ENCODE measurements at places on chromosomes 1 and 21.
A peak's percentile ranks its signal among the peaks of the same experiment; 100 is the strongest.

DNA sequence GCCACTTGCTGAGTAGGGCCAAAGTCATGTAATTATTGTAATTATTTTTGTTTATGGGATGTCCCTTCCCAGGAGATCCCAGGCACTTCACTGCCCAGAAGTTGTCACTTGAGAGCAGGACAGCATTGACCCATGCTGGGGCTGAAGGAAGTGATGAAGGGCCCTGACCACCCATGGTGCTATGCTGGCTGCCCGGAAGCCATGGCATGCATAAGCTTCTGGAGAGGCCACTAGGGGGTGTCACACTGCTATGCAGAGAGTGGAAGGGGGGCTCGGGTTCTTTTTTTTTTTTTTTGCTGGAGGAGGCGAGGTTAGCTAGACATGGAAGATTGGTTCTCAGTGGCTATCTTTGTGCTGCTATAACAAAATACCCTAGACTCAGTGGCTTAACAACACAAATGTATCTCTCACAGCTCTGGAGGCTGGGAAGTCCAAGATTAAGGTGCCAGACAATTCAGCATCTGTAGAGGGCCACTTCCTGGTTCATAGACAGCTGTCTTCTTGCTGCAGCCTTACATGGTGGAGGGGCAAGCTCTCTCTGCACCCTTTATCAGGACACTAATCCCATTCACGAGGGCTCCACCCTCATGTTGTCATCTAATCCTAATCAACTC is 84.9 kb downstream of the CNIH3 start:
- no peak for DNase-seq

DNA sequence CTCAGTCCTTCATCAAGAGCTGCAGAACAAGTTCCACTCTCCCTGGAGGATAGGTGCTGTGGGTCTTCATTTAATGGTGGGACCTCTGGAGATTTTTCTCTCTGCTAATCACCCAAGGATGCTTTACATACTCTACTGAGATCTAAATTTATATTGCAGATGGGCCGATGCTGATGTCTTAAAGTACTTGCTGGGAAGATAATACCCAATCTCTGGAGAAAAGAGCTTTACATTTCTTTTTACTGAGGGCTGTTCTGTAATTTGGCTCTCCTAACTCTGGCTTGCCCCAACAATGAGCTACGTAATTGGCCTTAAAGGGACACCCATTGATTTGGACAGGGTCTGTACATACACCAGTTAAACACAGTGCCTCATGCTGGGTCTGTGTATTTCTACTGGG is 86.9 kb downstream of the ST6GALNAC3 start:
- no peak for DNase-seq

DNA sequence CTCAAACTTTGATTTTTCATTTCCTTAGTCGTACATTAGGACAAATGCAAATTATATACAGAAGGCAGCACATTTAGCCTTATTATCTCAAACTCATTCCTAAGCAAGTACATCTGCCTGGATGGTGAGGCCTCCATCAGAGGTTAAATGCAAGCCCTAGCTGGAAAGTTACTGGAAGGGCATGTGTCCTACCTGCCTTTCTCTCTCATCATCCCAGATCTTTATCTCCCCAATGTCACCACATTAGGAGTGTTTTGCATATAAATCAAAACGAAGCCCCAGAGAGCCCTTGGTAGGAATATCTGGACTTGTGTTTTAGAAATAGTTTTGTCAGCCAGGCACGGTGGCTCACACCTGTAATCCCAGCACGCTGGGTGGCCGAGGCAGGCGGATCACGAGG is 35.0 kb downstream of the APP start:
- DNase-seq = no peak

DNA sequence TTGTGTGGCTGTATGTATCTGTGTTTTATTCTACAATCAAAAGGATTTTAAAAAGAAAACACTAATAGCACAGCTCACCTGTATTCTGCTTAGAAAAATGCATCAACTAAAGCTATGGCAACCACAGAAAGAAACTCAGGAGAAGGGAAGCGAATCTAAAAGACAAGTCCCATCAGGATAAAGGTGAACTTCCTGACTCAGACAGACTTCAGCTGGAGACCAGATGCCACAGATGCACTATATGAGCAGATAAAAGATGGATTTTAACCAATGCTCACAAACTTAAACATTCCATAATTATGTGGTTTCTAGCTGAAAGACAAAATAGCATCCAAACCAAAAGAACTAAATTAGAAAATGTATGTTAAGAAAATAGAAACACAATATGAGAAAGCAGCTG is 231.0 kb downstream of the RERE start:
- peak; percentile 38 for DNase-seq

GRCh38 chr1:42957880-42958487 is 684 bp downstream of the SLC2A1 start:
- no peak for DNase-seq

DNA sequence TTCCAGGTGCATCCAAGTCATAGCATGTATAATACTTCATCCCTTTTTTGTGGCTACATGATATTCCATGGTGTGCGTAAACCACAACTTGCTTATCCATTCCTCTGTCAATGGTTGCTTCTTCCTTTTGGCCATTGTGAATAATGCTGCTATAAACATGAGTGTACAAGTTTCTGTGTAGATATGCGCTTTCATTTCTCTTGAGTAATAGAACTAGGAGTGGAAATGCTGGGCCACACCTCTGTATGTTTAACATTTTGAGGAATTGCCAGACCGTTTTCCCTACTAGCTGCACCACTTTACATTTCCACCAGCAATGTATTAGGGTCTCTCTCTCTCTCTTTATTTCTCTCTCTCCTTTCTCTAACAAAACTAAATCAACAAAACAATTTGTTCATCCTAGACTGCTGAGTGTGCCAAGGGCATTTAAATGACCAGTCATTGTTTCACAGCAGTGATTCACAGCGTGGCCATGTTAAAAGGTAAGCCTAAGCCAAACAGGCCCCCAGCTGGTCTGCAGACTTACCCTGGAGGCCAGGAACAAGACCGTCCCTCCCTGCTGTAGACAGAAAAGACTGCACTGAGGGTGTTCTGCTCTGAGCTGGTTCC is 53.2 kb upstream of the LYST start:
- DNase-seq = no peak

GRCh38 chr1:55275941-55276341 is 60.8 kb upstream of the USP24 start:
- DNase-seq = no peak

DNA sequence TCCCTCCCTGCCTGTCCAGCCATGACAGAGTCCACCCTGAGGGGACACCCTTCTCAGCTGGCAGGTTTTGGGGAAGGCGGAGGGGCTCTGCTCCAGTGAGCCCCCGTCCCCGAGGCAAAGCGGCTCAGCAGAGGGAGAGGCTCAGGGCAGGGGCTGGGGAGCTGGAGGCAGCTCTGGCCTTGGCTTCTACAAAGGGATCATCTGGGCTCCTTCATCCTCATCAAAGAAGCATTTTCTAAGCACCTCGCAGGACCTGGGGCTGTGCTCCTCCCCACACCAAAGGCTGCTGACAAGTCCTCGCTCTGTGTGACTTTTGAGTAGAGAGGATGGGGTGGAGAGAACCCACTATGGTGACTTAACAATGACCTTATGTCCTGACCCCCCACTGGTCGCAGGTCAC is 21.0 kb upstream of the CLSTN1 start:
- no peak for DNase-seq

- DNase-seq = no peak
These were observed 47.6 kb downstream of the BACH1 start for GRCh38 chr21:29346281-29346680.

DNA sequence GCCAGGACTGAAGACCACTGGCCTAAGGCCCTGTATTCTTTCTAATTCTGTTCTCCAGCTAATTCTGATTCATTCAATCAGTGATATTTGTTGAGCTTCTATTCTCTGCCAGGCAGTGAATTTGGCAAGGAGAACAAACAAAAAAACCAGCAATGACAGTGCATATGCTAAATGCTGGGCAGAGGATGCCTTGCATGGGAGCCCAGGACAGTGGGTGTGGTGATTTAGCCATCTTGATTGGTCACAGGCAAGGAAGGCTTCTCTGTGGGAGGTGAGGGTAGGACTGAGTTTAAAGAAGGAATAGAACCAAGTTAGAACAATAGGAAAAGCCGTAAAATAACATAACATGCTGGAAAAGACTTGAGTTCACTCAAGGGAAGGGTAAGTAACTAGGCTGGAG is 9.2 kb upstream of the CPT2 start:
- no peak for DNase-seq

DNA sequence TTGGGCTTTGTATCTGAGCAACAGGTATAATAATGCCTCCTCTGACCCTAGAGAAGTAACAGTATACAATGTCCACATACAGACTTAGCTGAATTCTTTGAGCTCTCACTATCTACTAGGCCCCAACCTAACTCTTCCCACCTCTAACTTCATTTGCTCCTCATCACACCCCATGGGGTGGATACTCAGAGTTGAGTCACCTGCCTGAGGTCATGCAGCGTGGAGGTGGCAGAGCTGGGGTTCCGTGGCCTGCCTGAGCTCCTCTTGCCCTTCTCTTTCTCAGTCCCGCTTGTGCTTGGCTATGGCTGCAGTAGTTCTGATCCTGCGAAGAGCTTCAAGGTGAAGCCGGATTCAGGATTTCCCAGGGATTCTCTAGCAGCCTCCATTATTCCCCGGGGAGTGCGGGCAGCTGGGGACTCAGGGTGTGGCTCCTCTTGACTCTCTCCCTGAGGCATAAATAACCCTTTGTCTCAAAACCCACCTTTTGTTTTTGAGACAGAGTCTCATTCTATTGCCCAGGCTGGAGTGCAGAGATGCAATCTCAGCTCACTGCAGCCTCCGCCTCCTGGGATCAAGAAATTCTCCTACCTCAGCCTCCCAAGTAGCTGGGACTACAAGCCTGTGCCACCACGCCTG is 29.9 kb upstream of the ACTL8 start:
- DNase-seq = no peak

DNA sequence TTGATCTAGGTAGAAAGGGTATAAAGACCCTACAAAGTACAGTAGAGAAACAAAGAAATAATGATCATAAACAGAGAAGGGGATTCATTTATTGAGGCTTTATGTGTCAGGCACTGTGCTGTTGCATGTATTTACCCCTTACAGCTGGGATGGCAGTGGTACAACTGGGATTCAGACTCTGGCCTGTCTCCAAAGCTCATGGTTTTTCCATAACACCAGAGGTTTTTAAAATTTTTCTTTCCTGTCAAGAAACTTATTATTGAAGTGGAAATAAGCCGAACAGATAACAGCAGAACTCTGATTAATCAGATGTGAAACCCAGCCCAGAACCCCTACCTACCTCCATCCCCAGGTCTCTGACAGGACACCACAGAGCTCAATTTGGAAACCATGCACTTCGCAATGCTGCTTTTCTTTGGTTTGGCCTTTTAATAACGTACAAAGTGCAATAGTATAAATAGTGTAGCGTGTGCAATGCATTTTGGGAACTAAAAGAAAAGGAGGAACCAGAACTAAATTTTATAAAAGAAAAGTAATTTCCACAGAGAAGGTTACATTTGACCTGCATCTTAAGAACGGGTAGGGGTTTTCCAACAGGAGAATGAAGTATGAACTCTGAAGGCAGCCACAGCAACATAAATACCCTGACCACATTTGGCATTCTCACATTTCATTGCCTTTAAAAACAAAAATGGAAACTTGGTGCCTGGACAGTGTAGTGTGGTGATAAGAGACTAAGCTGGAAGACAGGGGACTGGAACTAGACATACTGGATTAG is 92.0 kb upstream of the S1PR1 start:
- no peak for DNase-seq

- DNase-seq = no peak
These were observed 5.3 kb upstream of the DDX59 start for GRCh38 chr1:200674838-200675587.

DNA sequence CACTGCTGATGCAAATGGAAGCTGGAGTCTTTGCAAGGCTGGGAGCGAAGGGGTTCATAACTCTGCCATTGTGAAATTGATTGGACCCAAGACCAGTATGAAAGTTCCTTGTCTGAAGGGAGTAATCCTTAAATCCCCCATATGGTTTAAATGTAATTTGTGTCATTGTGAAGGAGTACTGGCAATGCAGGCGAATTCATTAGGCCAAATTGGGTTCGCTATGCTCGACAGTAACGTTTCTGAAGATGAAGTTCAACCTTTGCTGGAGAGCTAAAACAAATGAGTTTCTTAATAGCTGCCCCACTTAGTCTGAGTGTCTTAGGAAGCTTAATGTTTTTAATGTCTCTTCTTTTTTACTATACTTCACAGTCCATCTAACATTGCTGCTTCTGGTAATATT is 27.5 kb downstream of the PGM1 start:
- no peak for DNase-seq

DNA sequence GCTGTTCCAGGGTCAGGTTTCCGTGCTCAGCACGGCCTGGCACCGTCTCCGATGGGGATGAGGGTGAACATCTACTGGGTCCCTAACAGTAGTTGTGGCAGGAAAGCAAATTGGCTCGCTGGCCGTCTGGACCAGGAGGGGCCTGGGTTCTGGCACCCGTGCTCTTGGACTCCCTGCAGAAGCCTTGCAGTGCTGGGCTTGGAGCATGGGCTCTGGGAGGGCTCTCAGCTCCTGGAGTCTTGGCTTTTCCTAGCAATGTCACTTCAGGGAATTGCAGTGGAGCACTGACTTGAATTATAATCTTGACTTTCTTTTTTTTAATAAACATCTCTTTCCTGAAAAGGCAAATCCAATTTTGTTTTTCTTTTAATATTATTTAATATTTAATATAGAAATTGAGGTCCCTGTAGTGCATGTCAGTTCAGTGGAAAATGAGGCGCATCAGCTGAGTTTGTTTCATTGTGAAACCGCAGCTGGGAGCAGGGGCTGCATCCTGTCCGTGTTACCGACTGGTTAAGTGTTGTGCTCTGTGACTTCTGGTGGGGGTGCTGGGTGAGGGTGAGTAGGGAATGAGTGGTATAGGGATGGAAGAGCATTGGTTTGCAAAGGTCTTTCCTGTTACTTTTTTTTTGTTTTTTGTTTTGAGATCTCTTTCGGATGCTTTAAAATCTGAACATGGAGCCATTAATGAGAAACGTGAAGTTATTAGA is 64.1 kb downstream of the PEX14 start:
- DNase-seq = no peak

- no peak for DNase-seq
These were observed 51.5 kb downstream of the CAPN2 start for GRCh38 chr1:223763881-223764280.

DNA sequence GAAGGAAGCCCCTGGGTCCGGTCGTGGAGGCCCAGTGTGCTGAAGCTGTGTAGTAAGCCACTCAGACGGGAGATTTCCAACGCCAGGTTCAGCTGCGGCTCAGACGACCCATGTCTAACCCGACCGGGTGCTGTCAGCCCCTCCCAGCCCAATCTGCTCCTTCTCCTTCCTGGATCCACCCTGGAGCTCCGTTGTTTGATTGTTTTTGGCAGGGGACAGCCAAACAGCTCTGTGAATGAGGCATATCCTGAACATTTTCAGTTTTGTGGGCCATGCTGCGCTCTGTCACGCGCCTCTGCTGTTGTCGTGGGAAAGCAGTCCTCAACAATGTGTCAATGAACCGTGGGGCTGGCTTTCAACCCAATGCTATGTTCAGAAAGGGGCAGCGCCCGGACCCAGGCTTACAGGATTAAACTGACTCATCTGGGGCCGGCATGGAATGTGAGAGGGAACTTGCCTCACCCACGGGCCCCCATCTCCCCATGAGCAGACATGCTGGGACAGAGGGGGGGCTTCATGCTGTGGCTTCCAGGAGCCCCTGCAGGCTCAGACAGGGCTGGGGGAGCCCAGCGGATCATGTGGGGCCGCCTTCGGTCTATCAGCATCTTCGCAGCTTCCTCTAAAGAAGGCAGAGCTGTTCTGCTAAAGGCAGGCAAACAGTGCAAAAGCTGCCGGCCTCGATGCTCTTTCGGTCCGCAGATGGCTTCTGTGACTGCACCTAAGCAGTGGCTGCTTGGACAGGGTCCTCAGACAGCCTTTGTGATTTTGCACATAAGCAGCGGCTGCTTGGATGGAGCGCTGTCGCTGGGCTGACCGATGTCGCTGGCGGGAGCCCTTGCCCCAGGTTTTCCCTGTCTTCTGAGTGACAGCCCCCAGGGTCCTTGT is 101.7 kb downstream of the RIPK4 start:
- no peak for DNase-seq

Measured in HFF-Myc (cell line).